ENCODE measurements at places on chromosomes 1 and 21. TPM values are rescaled to one million over a fixed set of nuclear protein-coding genes. Genes with fewer than 3 reads are reported as not detected.

- no peak for DNase-seq
Measured at GRCh38 chr1:221264848-221265247, 385.6 kb downstream of the HLX start.

GRCh38 chr1:110879758-110880606 is 7.0 kb downstream of the CD53 start:
- DNase-seq = peak; percentile 50

DNA sequence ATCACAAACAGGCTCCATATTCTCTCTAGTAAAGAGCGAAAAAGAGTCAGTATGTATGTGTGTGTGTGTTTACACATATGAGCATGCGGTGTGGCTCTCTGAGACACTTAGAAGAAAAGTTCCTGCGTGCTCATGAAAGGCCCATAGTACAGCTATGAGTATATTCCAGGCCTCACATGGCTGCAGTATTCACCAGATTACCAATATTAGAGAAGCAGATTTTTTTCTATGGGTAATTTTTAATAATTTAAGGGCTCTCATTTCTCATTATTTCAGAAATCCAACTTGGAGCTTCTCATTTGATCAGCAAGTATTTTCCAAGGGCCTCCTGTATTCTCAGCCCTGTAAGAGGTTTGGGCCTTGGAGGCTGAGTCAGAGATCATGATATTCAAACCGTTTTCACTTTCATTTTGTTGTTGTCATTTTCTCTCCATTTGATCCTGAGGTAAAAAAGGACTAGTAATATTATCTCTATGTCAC is 232.9 kb upstream of the SGIP1 start:
- DNase-seq = peak; percentile 56

- peak; percentile 45 for DNase-seq
Measured at GRCh38 chr1:225962440-225962975, 21.5 kb upstream of the LEFTY2 start.

- no peak for DNase-seq
Measured at GRCh38 chr1:219374636-219375035, 201.0 kb downstream of the LYPLAL1 start.

GRCh38 chr1:165828669-165829329 is 1.4 kb downstream of the UCK2 start:
- no peak for DNase-seq

Gene ICOSLG
- 4.2 TPM for total RNA-seq

Gene SLC44A3
- total RNA-seq = 1.9 TPM

Gene PCP4
- not detected for total RNA-seq

Gene IFI44
- 45.6 TPM for total RNA-seq

Gene SMIM1
- 4.7 TPM for total RNA-seq

Data from CD4-positive, alpha-beta memory T cell (primary cell).